ENCODE measurements at places on chromosomes 16 and 17.

- no peak for DNase-seq
Observed at GRCh38 chr16:56478281-56479049, 27.1 kb downstream of the OGFOD1 start.

DNA sequence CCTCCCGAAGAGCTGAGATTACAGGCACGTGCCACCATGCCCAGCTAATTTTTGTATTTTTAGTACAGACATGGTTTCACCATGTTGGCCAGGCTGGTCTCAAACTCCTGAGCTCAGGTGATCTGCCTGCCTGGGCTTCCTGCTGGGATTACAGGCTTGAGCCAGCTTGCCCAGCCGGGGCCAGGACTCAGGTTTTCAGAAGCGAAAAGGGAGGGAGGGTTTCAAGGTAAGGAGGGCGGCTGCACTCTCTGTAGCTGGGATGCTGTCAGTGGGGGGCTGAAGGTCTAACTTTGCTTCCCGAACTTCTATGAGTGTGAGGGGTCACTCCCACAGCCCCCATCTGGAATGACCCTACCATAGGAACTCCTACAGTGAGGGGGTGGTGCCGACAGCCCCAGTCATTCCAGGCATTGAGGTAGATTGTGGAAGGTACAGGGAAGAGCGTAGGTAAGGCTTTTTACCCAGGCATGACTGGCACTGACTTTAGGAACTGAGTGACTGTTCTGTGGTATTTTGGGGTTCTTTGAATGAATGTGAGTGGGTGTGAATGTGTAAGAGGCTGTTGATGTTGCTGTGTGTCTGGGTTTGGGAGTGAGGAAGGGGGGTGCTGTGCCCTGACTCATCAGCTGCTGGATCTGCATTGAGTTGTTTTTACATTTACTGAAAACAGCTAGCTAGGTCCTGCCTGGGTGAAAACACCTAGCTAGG, 3.8 kb upstream of the C1QL1 start:
- no peak for DNase-seq

DNA sequence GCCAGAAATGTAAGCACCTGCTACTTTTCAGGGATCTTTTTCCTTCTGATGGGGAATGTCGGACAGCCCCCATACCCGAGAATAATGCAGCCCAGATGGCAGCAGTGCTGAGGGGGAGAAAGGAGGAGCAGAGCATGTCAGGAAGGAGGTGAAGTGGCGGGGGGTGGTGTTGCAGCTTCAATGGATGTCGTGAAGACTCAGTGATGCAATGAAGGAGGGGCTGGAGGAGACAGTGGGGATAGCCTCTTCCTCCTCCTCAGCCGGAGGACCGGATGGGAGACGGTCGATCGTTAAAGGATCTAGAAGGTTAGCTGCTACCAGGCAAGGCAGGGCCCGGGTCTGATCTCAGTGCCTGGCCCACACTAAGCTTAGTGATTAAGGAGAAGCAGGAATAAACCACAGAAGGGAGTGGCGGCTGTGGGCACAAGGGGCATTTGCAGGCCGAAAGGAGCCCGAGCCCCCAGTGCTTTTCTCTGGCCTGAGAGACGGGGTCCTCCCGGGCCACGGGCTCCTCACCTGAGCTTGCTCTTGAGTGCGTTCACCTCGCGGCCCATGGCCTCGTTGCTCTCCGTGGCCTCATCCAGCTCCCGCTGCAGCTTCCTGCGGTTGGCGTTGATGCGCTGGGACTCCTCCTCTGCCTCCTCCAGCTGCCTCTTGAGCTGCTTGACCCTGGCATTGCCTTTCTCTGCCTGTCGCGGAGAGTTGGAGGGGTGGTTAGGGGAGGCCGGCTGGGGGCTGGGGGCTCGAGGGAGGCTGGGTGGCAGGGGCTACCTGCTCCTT, 64.5 kb downstream of the NDE1 start:
- DNase-seq = no peak

- no peak for DNase-seq
Observed at GRCh38 chr16:23950291-23950894, 114.6 kb downstream of the PRKCB start.

DNA sequence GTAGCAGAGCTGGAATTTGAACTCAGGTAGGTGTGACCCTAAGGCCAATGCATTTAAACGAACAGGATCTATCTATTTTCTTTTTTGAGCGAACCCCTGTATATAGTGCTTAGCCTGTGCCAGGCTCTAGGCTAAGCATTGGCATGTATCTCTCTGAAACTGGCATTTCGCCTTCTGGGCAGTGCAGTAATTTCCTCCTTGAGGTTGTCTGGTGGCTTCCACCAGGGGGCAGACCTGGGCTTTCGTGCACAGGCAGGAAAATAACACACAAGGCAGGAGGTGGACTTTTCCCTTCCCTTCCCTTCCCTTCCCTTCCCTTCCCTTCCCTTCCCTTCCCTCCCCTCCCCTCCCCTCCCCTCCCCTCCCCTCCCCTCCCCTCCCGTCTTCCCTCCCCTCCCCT, 34.4 kb upstream of the PRKCB start:
- DNase-seq = peak; percentile 82

GRCh38 chr16:456891-457483, 31.5 kb downstream of the RAB11FIP3 start:
- no peak for DNase-seq

GRCh38 chr17:70105641-70106040, 30.6 kb downstream of the KCNJ16 start:
- no peak for DNase-seq

- DNase-seq = no peak
Observed at GRCh38 chr17:58870747-58871146, 115.1 kb downstream of the PPM1E start.

Measured in sciatic nerve (tissue), 2 donors.